ENCODE measurements at places on chromosomes 2 and 18.

DNA sequence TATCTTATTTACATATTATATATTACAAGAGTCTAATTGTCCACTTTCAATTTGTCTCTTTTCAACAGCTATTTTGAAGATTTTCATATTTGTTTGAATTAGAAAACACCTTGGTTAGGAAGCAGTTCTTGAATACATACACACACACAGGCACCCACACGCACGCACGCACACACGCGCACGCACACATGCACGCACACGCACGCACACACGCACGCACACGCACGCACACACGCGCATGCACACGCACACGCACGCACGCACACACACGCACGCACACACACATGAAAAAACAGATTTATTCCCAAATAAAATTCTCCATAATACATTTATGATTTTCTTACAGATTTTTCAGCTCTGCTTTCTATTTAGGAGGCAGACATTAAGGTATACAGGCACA, 220.7 kb downstream of the NYAP2 start:
- no peak for DNase-seq

DNA sequence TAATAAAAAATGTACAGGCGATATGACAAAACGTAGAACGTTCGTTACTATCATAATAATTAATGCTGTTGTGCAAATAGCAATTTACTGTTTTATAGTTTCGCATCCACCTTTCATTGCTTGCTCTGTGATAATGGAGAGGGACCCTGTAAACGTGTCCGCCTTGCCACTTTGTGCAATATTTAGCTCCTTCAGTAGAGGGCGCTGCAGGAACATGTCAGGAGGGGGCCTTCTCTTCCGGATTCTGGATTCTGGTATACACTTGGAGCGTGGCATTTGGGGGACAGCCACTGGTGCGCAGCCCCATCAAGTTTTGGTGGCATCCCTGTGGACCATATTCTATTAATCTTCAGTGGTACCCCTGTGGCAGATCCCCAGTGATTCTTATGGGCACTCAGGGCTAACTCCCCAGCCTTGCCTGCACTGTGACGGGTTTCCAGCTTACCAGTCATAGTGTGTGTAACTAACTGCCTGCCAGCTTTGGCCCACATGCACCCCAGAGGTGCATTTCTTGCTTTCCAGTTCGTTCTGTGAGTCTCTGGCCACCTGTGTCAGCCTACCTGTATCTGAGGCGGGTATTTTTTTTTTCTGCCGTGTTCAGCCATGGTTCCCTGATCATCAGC, 140.3 kb downstream of the CYRIA start:
- peak; percentile 73 for DNase-seq

- peak; percentile 78 for DNase-seq
Measured at GRCh38 chr2:218166791-218167190, at the start of gene CXCR1. Gene CXCR1, minus strand, starts transcription at chr2:218166962. Its CDS starts 1,751 bp downstream, at chr2:218165211.

DNA sequence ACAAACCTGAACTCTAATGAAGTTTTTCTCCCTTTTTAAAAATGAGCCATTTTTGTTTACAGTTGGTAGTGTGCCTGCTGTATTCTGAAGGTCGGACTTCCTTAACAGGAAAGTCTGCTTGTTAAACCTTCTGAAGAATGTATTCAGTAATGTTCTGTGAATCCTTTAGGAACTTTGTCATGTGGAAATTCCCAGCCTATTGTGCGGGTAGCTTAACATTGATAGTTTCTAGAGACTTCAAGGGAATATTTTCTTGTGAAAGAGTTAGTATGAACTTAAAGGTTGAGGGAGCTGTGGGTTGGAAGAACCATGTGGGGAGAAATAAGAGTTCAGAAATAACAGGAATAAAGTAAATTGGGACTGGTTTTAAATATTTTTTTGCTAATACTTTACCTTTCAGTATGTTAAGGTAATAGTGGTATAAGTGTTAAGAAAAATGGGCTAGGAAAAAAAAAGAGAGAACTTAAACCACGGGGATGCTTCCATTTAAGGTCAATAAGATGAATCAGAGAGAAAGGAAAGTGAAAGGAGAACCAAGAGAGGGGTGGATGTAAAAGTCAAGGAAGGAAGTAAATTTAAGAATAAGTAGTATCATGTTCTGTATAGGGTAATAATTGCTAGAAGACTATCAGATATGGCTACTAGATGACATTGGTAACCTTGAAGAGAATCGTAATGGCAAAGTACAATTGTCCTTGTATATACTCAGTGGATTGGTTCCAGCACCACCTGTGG, 90.5 kb downstream of the PMS1 start:
- DNase-seq: no peak

GRCh38 chr18:3790703-3791102, 340.7 kb downstream of the TGIF1 start:
- DNase-seq: no peak

DNA sequence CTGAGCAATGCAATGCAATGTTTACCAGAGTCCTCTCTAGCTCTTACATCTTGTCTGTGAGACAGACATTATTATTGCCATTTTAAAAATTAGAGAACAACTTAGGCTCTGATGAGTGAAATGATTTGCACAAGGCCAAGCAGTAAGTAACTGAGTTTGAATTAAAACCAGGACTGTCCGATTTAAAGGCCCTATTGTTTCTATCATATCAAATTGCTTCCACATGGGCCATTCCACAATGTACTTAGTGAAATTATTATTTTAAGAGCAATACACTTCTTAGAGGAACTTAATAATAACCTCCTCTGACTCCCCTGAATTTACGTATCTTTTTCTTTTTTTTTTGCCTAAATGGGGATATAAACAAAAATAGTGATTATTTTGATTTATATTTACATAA, 64.6 kb downstream of the PLCL1 start:
- DNase-seq: no peak

GRCh38 chr2:187485523-187485922, 37.5 kb upstream of the CALCRL start:
- no peak for DNase-seq

- no peak for DNase-seq
Measured at GRCh38 chr2:173354073-173354581, 545 bp upstream of the CDCA7 start.

DNA sequence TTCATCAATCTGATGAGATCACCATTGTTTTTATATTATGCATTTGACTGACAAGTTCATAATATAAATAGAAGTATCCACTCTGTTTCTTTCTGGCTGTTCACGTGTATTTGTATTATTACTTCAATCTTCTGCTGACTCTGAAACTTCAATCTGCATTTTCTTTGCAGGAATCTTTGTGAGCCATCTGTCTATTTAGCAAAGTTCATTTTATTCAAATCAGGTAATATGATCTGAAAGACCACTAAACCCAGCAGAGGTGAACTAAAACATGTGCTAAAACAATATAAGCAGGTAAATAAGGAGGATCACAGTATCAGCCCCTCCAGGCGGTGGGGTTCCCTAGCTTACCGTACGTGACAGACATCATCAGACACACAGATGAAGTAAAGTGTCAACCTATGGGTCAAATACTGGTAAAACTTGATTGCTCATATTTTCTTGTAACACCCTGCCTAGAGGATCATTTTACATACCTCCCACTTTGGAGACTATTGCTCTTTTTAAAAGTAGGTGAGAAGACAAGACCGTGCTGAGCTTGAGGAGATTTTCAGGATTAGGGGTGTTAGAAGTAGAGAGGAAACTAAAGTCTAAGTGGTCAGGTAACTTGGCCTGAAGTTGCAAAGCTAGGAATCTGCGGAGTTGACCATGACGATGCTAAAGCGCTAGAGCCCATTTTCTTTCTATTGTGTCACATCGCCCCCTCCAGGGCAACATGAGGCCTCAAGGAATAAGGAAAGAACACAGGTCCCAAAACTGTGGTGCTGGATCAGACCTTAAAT, 9.0 kb downstream of the DTNB start:
- peak; percentile 73 for DNase-seq

- DNase-seq: peak; percentile 93
Measured at GRCh38 chr2:85390941-85391669, 19.1 kb downstream of the CAPG start.

DNA sequence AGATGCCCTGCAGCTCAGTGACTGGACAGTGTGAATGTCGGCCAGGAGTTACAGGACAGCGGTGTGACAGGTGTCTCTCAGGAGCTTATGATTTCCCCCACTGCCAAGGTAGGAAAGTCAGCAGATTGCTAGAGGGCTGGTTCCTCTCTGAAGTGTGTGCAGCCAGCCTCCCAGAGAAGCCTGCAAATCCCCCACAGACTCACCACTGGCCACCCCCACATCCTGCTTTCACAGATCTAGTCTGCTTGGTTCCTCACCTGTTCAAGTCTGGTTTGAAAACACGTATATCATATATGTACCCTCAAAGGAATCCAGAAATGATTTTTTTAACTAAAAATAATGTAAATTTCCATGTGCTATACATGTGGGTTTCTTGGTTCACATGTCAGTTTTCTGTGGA, 121.1 kb downstream of the LAMA3 start:
- DNase-seq: peak; percentile 78

GRCh38 chr18:74963820-74964446, 245.0 kb downstream of the PTGR3 start:
- peak; percentile 70 for DNase-seq

- DNase-seq: no peak
Measured at GRCh38 chr2:202361108-202361507, 15.0 kb upstream of the BMPR2 start.

DNA sequence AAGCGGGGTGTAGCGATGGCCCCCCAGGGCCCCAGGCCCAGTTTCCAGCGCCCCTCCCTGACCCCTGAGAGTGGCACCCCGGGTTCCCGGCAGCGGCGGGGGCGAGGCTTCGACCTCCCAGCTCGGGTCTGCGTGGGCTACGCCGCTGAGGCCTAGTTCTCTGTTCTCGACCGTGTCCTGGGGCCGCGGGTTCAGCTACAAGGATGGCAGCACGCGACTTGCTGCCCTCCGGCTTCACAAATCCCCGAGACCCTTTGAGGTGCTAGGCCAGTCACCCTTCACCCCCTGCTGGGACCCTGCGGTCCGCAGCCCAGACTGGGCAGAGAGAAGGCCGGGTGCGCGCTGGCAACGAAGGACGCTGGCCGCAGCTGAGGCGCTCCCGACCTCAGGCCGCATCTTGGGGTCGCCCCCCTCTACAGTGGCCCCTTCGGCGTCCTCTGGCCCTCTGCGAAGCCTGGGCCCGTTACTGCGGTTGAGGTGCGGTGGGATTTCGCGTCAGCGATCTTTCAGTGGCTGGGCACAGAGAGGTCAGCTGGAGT, 1.2 kb downstream of the OTX1 start:
- no peak for DNase-seq

DNA sequence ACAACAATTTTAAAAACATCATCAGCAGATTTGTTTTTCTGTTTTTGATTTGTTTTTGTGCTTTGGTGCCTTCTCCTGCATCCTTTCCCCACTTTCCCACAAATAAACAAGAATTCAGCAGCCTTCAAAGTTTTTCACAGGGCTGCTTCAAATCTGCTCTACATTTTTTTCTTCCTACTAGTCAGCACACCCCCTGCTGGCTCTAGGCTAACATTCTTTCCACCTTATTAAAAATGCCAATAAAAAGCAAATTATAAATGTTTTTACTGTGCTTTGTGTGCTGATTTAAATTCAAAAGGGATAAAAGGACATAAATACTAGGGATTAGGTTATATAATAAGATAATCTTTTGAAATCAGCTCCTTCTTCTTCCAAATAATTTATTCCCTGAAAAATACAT, 6.2 kb upstream of the CNTNAP5 start:
- no peak for DNase-seq

- no peak for DNase-seq
Measured at GRCh38 chr2:138818556-138818955, 38.4 kb upstream of the NXPH2 start.

DNA sequence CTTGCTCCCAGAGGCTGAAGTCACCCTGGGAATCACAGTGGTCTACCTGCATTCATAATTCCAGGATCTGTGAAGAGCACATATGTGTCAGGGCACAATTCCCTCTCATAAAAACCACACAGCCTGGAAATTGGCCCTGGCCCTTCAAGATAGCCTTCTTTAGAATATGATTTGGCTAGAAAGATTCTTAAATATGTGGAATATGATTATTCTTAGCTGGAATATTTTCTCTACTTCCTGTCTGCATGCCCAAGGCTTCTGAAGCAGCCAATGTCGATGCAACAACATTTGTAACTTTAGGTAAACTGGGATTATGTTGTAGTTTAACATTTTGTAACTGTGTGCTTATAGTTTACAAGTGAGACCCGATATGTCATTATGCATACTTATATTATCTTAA, 24.2 kb downstream of the ICOS start:
- DNase-seq: no peak

- DNase-seq: no peak
Measured at GRCh38 chr2:236617221-236617737, 47.7 kb downstream of the ACKR3 start.

- no peak for DNase-seq
Measured at GRCh38 chr2:33108483-33109443, 162.0 kb downstream of the LTBP1 start.

- no peak for DNase-seq
Measured at GRCh38 chr2:183995632-183996031, 602.7 kb upstream of the ZNF804A start.

DNA sequence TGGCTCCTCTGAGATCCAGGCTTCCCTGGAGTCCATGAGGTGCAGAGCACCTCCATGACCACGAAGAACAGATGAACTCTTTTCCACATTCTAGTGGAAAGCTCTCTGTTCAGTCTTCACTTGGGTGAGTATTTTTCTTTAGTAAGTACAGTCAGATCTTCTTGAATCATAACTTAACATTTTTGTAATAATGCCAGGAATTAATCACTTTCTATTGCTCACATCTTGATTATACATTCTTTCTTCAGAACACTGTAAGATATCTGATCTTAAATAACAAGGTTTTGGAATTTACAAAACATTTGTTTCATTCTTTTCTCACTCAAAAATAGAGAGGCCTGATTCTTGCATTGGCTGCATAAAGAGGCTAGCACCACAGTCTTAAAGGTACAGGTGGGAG, 45.4 kb upstream of the RND3 start:
- no peak for DNase-seq

DNA sequence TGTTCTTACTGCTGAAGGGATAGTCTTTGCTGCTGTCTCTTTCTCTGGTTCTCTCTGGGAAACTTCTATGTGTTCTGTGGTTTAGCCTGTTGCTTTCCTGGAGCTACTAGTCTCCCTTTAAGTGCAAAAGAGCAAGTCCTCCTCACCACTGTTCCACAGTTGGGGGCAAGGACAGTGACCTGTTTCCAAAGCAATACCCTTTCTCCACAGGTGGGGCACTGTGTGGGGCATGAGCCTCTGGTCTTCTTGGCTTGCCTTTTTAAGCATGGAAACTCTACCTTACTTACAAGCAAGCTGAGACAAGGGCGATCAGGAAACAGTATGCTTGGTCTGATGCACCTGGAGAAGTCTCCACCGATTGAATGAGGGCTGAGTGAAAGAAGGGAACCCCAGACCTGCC, 156.7 kb downstream of the CPS1 start:
- no peak for DNase-seq
